T-helper 22 cell (primary cell): ENCODE measurements at places on chromosomes 6 and 20.

DNA sequence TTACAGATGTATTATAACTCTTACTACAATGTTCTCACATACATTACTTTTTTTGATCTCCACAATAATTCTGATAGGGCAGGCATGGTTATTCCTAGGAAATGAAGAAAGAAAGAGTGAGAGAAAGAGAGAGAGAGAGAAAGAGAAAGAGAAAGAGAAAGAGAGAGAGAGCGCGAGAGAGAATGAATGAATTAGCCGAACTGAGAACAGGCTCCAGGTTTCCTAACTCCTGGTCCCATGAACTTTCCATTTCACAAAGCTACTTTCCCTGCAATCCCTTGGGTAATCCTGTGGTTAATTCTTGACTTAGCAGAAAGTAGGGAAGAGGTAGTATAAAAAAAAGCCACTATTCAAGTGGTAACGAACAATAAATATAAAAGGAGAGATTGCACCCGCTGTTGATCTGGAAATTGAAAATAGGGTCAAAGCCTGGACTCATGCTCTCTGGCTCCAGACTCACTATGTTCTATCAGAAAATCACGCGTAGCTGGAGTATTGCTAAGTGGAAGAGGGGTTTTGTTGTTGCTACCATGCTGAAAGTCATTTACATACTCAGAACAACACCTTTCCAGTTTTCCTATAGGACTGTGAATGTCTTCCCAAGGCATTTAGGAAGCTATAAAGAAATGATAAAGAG is 131.2 kb downstream of the CCDC170 start:
- DNase-seq, result no peak

DNA sequence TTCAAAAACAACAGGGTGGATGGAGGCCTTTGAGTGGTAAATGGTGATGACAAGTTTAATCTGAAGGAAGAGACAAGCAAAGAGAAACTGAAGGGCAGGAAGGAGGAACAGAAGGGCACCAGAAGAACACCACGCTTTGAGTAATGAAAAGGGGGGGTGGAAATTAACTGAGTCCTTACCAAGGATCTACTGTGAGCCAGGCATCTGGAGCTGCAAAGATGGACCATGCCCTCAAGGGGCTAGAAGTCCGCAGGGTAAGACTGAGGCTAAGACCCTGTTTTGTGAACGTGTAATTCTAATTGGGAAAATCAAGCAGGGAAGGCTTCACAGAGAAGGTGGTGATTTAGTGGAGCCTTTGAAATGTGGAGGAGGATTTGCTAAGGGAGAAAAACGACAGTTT is 1.6 kb downstream of the NDRG3 start:
- no peak for DNase-seq

DNA sequence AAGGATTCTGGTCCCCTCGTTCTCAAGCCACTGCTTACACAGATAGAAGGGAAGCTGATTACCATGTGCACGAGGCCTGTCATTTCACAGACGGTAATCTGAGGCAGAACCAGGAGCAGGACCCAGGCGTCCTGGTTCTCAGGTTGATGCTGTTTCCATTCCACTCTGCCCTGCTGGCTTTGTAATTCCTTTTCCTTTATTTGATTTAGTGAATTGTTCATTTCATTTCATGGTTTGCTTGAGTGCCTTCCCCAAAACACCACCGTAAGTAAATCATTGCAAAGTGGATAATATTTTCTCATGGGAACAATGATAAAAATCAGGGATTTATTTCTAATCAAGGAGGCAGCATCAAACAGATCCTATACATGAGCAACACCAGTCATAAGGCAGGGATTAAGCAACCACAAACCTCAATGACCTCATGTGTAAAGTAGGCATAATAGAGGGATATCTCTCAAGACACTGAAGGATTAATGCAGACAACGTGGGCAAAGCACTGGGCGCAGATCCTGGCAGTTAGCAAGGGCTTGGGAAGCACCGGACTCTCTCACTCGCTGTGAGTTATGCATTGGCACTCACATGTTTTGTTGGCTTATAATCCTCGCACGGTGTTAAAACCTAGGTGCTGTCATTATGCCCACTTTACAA is 229.5 kb upstream of the FOXQ1 start:
- no peak for DNase-seq

DNA sequence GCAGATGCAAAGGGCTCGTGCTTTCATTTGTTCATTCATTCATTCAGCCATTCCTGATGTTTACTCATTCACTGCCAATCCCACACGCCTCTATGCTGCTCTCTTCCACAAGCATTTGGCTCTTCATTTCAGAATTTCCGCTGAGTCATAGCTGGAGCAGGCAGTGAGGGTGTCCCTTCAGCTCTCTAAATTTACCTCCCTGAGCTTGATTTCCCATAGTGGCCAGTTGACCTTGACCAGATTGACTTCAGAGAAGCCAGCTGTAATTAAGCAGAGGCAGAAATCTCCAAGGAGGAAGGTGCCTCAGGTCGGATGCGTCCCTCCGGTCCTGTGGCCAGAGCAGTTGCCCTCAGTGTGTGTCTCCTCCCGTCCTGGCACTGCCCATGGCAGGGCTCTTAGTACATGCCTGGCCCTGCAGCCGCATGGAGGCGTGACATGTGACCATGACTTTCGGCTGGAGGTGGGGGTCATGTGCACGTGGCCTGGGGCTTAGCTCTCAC is 267.2 kb upstream of the ECI2 start:
- DNase-seq, result no peak

DNA sequence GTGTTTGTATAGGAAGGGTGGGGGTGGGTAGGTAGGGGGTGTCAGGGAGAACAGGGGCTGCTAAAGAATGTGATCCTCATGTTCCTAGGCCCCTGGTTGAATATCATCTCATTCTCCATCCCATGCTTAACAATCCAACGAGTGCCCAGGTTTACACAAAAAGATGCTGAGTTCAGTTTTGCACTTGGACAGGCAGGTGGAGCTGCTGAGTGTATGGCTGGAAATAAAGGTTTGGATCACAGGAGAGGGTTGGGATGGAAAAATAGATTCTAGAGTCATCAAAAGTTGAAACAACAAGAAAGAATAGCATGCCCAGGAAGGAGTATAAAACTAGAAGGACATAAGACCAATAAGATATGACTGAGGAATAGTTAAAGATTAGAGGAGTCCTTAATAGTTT is 14.2 kb downstream of the CHD6 start:
- DNase-seq, result no peak

DNA sequence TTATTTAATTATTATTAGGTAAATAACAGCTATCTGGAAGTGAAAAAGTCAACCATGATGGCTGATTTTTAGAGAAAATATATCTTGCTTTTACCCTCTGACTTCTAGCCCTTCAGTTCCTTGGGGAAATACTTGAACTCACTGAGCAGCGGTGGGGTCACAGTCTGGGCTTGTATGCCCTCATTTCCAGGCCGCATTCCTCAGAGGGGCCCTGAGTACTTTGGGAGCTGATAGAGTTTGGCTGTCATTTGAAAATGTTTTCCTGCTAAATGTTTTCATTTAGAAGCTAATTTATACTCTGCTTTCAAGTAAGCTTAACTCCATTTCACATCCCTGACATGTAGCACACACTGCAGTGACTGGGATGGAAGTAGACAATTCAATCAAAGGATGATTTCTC is 1028.5 kb downstream of the KIF16B start:
- DNase-seq, result no peak

GRCh38 chr6:28218312-28219248 is 6.5 kb upstream of the ZSCAN9 start:
- DNase-seq, result no peak

DNA sequence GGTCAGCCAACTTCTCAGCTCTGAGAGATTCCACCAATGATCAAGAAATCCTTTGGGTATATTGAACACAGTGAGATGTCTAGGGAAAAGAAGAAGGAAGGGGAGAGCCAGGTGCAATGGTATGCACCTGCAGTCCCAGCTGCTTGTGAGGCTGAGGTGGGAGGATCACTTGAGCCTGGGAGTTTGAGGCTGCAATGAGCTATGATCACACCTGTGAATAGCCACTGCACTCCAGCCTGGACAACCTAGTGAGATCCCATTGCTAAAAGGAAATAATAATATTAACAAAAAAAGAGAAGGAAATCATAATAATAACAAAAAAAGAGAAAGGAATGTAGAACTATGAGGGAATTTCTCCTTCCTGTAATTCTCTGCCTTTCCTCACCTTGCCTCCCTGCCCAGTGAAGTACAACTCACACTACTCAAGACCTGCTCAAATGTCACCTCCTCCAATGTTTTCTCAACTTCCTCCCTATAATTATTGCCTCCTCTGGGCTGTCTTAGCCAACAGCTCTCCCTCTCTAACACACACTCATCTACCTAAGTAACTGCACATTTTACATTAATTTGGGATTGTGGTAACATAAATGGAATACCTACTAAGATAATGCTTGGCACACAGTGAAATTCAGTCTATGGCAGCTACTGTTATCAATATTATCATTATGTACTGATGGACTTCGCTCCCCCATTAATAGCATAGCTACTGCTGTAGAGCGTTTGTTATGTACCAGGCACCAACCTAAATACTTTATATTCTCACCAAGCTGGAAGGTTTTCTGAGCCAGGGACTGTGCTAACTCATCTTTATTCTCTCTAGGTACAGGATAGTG is 103.6 kb downstream of the KIF13A start:
- DNase-seq, result no peak

DNA sequence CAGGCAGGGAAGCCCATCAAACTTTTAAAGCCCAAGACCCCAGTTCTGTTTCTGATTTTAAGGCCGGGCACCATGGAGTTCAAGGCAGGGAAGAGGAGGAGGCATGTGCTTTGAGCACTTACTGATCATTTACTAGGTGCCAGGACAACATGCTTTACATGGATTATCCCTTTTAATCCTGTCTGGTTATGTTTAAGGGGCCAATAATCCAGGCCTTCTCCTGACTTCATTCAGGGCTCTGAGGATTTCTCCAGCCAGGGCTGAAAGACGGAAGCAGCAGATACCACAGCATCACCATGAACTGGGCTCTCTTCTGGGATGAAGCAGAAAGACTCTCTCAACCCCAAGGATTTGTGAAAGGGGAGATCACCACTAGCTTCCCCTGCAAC is 4.1 kb downstream of the CCND3 start:
- no peak for DNase-seq

GRCh38 chr20:15643713-15644112 is 929.5 kb downstream of the KIF16B start:
- no peak for DNase-seq

GRCh38 chr6:159020011-159020410 is 20.0 kb upstream of the RSPH3 start:
- no peak for DNase-seq

DNA sequence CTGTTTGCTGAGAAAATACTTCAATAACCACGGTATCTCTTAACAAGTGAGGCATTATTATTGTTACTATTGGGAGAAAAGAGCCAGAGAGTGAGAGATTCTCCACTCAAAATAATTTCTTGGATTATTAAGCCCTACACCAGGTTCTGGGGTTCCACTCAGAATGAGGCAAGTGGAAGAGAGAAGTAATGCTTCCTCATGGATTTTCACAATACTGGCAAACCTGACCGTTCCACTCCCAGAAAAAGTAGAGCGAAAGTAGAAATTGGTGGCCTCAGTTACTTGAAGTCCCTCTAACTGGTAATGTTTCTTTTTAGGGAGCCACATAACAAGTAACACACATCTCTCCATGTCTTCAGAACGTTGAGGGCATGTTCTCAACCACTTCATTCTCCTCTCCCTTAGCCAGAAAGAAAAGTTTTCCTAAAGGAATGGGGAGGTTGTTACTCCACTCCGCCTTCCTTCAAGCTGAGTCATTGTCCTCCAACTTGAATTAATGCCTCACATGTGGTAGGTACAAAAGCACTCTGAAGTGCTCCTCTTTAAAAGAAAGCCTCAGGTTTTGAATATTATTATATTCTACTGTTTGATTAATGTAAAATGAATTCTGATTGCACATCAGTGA is 1.9 kb downstream of the BAG2 start:
- DNase-seq, result no peak

- DNase-seq, result no peak
Observed at GRCh38 chr6:148304976-148305375, 37.7 kb upstream of the SASH1 start.

DNA sequence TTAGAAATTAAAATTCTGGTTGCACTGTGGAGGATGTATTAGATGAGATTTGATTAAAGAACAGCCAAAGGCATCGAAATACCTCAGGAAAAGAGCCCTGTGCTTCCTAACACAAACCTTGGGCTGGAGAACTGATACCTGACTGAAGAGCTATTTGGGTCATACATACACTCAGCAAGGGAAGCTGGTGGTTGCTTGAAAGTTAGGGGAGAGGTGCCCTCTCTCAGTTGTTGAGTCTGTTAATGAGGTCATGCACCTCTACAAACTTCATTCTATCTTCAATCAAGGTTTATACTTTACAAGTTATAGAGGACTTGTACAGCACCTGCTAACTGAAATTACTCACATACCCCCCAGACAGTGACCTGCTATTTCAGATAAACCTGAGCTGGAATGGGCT is 25.5 kb downstream of the FAM184A start:
- no peak for DNase-seq

DNA sequence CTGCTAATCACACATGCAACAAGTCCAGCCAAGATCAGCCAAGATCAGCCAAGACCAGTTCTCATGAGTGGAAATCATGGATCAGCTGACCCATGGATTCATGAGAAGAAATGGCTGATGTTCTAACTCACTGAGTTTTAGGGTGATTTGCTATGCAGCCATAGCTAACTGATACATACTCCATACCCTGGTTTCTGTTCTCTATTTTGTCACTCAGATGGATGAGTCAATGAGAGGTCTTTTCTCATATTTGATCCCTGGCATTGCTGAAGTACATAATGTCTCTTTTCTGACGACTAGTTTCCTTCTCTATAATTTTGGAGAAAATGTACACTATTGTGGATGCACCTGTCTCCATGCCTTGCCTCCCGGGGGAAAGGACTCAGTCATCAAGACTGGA is 118.4 kb upstream of the LY86 start:
- no peak for DNase-seq

GRCh38 chr20:34891166-34892062 is 15.0 kb downstream of the ACSS2 start:
- DNase-seq, result no peak

DNA sequence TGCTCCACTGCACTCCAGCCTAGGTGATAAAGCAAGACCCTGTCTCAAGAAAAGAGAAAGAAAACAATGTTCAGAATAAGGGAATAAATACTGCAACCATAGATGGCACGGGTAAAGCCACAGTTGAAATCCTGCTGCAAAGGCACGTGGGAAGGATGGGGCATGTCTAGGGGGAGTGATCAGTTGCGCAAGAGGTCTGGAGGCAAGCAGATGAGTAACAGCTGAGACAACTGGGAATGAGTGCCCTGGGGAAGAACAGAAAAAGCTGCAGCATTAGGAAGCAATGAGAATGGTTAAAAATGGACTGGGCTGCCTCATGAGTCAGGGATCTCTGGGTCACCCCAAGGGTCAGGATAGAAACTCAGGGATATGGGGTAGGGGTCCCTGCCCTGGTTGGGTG is 96.3 kb downstream of the GMPR start:
- no peak for DNase-seq

DNA sequence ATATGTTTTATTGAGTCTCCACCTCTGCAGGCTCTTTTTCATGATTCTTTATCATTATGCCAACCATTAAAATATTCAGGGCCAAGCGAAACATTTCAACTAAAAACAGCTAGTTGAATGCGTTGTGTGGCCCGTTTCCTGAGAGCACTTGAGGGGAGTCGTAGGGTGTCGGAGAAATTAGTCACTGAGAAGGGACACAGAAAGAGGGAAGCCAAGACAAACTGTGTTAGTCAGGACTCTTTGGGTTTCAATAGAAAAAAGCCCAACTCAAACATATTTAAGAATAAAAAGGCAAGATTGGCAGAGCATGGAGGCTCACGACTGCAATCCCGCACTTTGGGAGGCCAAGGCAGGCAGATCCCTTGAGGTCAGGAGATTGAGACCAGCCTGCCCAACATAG is 58.9 kb downstream of the MAFB start:
- no peak for DNase-seq
